Activated CD4-positive, alpha-beta T cell treated with anti-CD3 and anti-CD28 coated beads for 48 hours (primary cell): ENCODE measurements at places on chromosomes 3 and 15.

DNA sequence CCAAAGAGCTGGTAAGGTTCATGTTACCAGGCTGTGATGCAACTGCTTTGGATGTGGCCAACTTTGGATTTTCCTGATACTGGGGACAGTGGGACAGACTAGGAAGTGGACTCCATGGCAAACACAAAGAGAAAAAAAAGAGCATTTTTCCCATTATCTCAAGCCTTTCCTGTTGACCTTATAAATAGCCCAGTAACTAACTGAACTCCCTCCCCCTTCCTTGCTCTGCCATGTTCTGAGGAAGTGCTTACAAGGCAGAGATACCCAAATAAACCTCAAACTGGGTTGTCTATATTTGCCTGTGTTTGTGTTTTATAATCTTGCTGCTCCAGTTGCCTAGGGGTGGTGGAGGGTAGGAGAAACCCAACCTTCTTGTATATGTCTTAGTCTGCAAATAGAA is 27.3 kb upstream of the SLC9A9 start:
- DNase-seq = no peak

DNA sequence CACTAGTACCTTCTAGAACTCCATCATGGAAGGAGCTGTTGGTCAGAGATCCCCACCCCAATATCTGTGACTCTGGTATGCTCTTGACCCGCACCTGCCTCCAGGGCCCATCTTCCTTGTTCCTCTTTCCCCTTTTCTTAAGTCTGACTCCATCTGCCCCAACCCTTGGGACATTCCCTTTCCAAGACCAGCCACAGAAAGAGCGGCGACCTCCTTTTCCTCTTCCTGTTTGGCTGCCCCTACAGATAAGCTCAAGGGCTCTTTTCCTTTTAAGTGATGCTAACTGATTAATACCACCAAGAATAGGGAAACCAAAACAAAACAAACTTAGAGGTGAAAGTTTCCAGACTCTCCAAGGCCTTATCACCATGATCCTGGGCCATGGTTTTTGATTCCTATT is 21.9 kb upstream of the ATP8B4 start:
- no peak for DNase-seq

- DNase-seq = no peak
Observed at GRCh38 chr3:192802957-192803899, 75.9 kb upstream of the FGF12 start.

DNA sequence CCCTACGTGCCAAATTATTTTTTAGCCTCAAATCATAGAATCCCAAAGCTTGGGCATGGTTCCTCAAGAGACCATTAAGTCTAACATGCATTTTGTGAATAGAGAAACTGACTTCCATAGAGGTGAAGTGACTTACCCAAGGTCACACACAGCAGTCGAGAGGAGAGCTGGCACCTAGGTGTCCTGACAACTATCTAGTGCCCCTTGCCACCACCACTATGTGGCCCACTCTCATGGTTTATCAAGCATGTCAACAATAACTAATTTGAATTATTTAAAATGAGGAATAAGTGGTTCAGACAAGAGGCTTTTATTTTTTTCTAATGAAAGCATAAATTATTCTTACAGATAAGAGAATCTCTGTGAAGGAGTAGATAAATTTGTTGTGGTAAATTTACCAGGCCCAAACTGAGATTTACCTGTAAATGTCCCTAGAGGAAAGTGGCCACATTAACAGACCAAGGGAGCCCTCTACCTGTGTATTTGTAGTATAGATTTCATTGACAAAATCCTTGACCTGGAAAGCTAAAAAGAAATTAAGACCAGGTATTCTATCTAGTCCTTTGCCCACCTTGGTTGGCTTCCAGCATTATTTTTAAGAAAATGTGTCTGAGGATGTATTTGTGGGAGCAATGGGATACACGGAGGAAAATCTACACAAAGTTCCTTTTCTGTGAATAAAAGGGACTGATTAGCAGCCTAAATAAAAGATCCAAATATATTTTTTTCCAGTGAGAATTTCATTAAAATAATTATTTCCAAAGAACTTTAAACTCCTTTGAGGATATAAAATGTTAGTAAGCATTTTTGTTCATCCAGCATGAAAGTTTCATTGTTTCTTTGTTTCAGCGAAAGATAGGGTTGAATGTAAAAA is 49.1 kb downstream of the IQCH start:
- peak; percentile 8 for DNase-seq

GRCh38 chr15:70213794-70214193 is 116.1 kb upstream of the TLE3 start:
- DNase-seq = no peak

DNA sequence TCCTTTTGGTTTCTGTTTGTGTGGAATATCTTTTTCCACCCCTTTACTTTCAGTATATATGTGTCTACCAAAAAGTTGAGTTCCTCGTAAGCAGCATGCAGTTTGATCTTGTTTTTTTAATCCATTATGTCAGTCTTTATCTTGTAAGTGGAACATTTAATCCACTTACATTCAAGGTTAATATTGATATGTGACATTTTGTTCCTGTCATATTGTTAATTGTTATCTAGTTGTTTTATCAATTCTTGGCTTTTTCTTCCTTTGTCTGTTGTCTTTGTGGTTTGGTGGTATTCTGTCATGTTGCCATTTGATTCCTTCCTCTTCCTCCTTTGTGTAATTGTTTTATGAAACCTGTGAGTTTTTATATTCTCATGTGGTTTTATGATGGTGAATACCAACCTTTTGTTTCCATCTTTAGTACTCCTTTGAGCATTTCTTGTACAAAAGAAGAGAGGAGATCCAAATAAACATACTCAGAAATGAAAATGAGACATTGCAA is 43.4 kb upstream of the XCR1 start:
- DNase-seq = no peak

DNA sequence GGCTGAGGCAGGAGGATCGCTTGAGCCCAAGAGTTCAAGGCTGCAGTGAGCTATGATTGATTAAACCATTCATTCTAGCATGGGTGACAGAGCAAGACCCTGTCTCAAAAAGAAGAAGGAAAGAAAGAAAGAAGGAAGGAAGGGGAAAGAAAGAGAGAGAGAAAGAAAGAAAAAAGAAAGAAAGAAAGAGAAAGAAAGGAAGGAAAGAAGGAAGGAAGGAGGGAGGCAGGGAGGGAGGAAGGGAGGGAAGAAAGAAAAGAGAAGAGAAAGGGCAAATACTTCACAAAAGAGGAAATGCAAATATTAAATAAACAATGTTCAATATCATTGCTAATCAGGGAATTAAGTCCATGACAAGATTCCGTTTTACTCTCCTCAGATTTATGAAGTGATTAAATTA is 4.0 kb upstream of the KIF7 start:
- no peak for DNase-seq

DNA sequence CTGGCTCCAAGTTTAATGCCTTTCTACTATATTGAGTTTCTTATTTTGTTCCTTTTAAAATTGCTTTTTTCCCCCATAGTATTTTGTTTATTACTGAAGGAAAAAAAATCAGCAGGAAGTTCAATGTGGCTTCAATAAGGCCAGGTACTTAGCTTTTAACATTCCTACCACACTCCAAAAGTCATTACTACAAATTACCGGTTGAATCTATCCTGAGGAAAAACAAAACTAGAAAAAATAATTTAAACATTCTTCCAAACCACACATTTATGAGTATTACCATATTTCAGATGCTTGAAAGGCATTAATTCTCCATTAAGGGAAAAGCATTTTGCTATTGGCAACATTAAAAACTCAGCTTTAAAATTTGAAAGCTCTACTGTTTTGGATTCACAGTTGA is 20.2 kb upstream of the TNFSF10 start:
- DNase-seq = no peak

GRCh38 chr3:79534727-79535126 is 233.1 kb downstream of the ROBO1 start:
- no peak for DNase-seq
